ENCODE measurements at places on chromosomes 5 and 9.

GRCh38 chr9:137307255-137308056 is 5.4 kb upstream of the NRARP start:
- DNase-seq: no peak

DNA sequence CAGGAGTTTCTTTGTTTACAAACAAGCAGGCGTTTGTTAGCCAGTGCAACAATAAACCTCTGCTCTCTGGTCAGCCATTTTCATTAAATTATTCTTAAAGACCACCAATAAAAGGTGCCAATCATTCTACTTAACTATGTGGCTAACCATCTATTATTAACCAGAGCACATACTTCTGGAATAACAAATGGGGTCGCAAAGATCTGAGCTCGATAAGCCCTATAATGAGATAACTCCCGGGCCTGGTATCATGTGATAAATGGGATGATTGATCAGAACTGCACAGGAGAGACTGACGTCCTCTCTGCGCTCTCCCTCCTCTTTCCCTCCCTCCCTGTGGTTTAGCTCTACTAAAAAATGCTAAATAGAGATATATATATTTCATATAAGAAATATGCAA is 488.2 kb downstream of the NTRK2 start:
- DNase-seq: no peak

DNA sequence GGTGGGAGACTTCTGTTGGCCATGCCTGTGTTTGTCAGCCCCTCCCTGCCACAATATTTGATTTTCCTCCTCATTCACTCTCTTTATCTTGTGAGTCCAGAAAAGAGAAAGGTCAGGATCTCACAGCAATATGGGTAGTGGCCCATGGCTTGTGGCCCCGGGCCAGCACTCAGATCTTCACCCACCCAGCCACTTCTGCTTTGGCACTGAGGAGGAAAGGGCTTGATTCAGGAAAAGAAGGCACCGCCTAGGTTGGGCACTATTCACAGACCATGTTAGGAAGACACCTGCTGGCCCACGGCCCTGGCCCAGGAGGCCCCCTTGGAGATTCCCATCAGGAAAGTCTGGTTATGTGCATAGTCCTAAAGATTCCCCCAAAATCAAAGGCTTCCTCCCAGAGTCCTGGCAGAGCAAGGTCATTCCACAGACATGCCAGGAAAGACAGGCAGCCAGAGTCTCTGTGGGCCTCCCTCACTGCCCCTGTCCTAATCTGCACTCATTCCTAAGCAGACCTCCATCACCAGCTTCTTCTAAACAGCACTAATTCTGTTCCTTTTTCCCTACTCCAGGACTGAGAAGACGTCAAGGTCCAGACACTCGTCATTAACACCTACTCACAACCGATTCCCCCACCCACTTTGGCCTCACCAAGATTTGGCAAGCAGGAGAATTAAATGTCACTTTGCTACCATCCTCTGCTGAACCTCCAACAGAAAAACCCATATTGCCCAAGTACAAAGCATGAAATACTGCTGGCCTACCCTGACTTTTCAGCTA is 179.3 kb downstream of the DEPDC1B start:
- DNase-seq: no peak

GRCh38 chr9:112559629-112560413 is 73.2 kb downstream of the KIAA1958 start:
- DNase-seq: peak; percentile 3

GRCh38 chr9:5425006-5425628 is 12.6 kb downstream of the PLGRKT start:
- DNase-seq: peak; percentile 55

GRCh38 chr9:36788534-36788933 is 215.8 kb downstream of the MELK start:
- no peak for DNase-seq

DNA sequence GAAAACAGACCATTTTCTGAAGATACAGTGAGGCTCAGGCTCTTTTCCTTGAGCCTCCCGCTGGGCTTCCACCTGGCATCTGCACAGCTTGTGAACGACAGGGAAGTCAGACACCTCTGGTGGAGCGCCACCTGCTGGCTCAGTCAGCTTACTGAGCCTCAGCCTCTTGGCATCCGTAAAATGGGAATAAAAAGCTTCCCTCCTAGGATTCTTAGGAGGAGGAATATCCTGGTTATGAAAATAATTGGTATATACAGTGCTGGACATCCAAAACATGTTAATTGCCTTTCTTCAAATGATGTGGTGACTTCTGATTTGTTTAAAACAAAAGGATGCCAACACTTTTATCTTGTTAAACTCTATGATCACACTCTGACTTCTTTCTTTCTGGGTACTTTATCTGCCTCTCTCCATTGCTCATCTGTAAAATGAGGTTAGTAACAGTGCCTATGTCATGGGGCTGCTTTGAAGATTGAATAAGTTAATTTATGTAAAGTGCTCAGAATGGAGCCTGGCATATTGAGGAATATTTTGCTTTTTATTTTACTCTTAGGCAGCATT is 67.5 kb downstream of the MAMDC2 start:
- peak; percentile 69 for DNase-seq

DNA sequence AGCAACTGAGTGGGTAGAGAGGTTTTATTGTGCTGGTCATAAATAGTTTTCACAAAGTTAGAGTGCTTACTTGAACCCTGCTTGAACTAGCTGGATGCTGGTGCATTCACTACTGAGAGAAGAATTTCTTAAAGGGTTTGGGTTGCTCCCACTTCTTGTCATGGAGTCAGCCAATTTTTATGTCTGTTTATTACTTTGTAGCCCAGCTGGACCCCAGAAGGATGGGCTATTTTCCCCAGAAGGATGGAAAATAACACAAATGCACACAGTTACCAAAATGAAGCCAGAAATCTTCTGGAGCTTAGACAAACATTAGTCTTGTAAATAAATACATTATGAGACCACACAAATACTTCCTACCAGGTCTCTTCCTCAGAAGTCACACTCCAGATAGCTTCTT is 480.8 kb upstream of the TNC start:
- no peak for DNase-seq

DNA sequence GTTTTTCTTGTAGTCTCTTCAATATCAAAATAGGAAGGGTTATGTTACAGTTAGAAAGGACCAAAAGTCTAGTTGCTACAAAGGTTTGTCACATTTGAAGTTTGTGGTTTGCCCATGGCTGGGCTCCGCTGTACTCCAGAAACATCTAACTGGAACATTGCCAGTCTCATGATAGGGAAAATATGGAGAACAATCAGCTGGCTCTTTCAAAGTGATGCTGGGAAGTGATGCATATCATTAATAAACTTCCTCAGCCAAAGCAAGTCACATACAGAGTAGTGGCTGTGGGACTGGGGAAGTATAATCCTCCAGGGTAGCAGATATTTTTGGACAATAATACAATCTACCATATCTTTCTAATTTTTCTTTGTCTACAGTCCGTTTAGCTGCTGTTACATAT is 8.8 kb downstream of the BTF3 start:
- no peak for DNase-seq

- DNase-seq: peak; percentile 95
Observed at GRCh38 chr5:54013556-54014194, 296.7 kb downstream of the ARL15 start.

DNA sequence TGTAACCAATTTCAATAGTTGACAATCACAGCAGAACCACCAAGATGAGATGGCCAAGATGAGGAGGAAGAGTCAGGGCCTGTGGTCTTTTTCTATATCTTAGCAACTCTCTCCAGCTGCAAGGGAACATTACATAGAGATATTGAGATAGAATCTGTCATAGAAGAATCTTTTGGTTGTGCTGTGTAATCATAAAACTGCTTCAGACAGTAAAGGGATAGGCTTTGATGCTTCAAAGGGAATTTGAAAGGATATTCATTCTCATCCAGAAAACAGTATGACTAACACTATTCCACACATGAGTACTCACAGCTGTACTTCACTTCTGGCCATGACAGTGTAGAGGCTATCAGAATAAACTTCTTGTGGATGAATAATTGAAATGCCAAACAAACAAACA is 145.9 kb downstream of the YIPF5 start:
- DNase-seq: no peak

GRCh38 chr5:158869092-158869491 is 230.6 kb downstream of the EBF1 start:
- DNase-seq: no peak

- DNase-seq: peak; percentile 8
Observed at GRCh38 chr9:75715360-75715759, 175.1 kb upstream of the PCSK5 start.

DNA sequence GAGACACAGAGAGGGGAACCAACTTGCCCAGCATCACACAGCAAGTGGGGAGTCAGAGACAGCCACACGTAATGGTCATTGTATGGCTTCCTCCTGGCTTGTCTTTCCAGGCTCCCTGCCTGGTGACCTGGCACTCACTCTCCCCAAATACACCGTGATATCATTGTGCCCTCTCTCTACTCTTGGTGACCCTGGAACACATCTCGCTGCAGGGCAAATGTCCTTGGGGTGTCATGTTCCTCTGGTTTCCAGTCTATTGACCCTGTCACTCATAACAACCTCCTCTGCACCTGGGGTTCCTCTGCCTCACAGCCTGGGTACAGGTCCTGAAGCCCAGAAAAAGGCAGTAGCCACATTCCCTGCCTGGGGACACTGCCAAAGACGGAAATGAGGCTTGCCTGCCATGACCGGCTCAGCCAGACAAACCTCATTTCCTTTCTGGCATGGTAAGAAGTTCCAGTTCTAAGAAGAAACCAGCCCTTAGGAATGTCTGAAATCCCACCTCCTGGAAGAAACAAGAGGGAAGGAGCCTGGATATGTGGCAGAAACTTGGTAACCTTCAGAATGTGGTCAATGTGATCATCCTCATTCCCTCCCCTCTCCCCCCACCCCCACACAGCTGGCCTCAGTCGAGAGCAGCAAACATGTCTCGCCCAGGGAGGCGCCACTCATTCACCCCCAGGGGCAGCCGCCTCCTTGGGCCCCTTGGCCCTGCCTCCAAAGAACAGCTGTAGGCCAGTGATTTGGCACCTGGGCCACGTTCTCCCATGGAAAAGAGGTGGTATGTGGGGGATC is 30.6 kb upstream of the SMU1 start:
- peak; percentile 73 for DNase-seq

GRCh38 chr5:178590141-178590923 is at the start of gene COL23A1:
Gene COL23A1, minus strand, starts transcription at chr5:178590393.
- DNase-seq: peak; percentile 13

DNA sequence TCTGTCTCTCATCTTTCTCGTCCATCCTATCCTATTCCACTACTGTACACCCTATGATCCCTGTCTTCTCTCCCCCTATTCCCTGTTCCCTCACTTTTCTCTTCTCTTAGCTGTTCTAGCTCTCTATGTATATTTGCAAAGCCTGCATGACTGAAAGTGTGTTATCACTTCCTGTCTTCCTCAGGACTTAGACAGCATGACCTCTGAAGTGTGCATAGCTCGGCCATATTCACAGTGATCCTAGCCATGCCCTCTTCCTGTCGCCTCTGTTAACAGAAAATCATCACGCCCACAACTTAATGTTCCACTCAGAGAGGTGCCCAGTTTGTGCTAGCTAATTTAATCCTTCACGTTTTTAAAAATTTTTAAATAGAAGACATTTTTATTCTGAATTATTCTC is 35.8 kb upstream of the CDH6 start:
- peak; percentile 18 for DNase-seq

DNA sequence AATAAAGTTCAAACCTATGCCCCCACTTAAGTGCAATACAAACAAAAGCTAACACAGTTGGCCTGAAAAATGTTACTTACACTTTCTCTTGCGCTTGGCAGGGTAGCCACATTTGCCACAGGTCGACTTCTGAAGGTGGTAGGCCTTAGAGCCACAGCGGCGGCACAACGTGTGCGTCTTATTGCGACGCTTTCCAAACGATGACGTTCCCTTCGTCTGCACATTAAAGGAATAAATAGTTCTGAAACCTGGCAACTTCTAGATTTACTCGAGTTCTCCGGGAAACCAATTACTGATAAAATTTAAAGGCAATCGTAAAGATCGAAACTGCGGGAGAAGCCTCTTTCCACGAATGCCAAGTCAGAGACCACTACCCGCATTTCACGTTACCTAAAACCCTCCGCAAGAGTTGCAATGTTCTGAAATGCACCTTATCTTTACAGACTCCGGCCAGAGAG is 602 bp downstream of the RPL37 start:
- DNase-seq: peak; percentile 18
